NCI-H345 (cell line): ENCODE measurements at places on chromosomes 7 and 10.

GRCh38 chr7:158519633-158520174, 67.9 kb downstream of the PTPRN2 start:
- no peak for DNase-seq

- DNase-seq, result no peak
Observed at GRCh38 chr10:87660484-87661133, 931 bp downstream of the PAPSS2 start.

DNA sequence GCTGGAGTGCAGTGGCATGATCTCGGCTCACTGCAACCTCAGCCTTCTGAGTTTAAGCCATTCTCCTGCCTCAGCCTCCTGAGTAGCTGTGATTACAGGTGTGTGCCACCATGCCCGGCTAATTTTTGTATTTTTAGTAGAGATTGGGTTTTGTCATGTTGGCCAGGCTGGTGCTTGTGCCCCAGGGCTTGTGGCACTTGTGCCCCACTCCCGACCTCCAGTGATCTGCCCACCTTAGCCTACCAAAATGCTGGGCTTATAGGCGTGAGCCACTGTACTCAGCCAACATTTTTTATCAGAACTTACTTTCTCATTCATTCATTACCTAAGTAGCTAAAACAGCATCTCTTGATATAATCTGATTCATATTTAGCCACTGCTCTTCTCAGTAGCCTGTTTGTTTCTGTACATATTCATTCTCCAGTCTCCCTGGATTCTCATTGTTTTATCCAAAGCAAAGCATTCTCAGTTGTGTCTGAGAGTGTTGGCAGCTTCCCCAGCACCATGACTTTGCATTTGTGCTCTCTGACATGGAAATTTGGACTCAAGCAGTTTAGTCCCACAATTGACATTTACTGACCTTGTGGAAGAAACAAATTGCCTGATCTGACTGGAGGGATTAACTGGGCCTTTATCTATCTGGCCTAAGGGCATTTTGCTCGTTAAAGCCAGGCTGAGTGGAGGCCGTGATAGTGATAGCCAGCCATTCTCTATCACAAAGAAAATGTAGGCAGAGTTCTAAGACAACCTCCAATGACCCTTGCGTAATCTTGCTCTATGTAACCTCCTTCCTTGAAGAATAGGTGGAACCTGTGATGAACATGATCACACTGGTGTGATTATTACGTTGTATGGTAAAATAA, 44.9 kb downstream of the AKR1B15 start:
- no peak for DNase-seq

- peak; percentile 80 for DNase-seq
Observed at GRCh38 chr7:95246831-95247370, 77.4 kb downstream of the PON1 start.

DNA sequence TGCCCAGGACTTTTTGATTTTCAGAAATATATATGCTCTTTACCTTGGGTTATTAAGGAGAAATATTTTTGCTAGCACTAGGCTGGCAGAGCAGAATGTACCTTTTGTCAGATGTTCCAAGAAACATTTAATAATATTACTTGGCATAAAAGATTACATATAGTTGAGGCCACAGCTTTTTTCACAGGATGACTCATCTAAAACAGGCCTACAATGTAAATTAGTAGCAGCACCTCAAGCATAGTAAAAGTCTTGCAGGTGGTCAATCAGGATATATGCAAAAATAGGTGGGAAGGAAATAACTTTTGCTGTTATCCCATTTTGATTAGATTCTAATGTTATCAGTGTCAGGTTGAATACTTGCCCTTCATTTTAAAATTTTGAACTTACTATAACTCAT, 14.9 kb upstream of the ITGB1 start:
- DNase-seq, result no peak

DNA sequence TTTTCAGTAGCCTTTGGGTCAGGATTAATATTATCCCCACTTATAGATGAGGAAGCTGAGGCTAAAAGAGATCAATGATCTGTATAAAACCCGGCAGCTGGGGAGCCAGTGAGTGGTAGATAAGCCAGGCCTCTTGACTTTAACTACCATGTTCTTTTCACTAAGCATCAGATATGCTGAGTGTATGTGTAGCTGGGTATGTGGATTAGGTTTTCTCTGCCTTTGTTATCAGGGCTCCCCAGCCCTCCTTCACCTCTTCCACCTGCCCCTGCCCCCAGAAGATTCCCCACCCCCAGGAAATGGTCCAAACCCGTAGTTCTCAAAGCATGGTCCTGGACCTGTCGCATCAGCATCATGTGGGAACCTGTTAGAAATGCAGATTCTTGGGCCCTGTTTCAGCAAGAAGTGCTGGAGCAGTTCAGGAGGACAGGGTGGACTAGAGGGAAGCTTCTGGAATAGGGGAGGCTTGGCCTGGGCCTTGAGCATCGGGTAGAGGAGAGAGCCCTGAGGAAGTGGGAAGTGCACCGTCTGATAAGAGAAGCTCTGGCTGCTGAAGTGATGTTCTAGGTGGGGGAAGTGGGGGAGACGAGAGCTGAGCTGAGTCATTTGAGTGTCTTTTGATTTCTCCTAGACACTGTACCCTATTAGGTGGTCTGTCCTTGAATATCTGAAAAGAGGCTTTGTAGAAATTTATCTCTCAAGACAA, 101.3 kb downstream of the HIF1AN start:
- no peak for DNase-seq

GRCh38 chr10:127612-128432, 7.4 kb upstream of the ZMYND11 start:
- no peak for DNase-seq

DNA sequence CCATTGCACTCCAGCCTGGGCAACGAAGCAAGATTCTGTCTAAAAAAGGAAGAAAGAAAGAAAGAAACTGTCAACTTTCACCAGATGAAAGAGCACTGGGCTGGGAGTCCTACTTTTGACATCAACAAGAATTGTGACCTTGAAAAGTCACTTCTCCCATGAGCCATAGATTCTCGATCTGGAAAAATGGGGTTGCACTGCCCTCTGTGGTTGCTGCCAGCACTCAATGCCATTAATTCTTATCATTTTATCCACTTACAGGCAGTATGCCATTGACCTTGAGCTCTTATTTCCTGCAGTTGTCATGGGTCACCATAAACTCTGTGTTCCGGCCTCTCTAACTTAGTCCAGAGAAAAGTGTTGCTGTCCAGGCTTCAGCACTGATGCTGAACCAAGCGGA, 137.2 kb downstream of the NOC3L start:
- DNase-seq, result no peak

GRCh38 chr10:132163278-132163765, 23.4 kb upstream of the DPYSL4 start:
- DNase-seq, result peak; percentile 9

- no peak for DNase-seq
Observed at GRCh38 chr7:158689488-158689887, 15.1 kb downstream of the NCAPG2 start.

DNA sequence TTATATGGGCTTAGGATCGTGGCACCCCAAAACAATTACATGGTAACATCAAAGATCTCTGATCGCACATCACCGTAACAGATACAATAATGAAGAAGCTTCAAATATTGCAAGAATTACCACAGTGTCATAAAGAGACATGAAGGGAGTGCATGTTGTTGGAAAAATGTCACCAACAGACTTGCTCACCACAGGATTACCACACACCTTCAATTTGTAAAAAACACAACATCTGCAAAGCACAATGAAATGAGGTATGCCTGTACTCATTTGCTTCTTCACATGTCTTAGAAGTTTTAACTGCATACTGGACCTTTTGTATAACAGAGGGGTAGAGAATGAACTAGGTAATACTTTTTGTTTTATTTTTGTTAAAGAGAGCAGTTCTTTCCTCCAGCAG, 96.6 kb downstream of the TPST1 start:
- DNase-seq, result no peak

DNA sequence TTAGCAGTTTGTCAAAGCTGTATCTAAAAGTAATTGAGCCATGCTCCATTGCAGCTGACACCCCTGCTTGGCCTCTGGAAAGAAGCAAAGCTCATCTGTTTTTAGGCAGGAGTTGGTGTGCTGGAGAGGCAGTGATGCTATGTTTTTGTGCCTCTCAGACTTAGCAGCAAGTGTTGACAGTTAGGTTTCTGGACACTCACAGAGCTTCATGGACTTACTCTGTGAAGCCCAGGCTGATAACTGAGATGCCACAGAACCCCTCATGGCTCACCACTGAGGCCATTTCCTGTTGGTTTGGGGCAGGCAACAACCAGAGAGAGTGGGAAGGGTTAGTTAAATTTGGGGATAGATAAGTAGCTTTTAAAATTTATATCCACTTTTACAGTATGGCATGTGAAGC, 59.8 kb downstream of the BTAF1 start:
- DNase-seq, result no peak

- no peak for DNase-seq
Observed at GRCh38 chr10:101781984-101782810, 1.0 kb downstream of the NPM3 start.

GRCh38 chr7:496528-497295, 22.9 kb downstream of the PDGFA start:
- no peak for DNase-seq

DNA sequence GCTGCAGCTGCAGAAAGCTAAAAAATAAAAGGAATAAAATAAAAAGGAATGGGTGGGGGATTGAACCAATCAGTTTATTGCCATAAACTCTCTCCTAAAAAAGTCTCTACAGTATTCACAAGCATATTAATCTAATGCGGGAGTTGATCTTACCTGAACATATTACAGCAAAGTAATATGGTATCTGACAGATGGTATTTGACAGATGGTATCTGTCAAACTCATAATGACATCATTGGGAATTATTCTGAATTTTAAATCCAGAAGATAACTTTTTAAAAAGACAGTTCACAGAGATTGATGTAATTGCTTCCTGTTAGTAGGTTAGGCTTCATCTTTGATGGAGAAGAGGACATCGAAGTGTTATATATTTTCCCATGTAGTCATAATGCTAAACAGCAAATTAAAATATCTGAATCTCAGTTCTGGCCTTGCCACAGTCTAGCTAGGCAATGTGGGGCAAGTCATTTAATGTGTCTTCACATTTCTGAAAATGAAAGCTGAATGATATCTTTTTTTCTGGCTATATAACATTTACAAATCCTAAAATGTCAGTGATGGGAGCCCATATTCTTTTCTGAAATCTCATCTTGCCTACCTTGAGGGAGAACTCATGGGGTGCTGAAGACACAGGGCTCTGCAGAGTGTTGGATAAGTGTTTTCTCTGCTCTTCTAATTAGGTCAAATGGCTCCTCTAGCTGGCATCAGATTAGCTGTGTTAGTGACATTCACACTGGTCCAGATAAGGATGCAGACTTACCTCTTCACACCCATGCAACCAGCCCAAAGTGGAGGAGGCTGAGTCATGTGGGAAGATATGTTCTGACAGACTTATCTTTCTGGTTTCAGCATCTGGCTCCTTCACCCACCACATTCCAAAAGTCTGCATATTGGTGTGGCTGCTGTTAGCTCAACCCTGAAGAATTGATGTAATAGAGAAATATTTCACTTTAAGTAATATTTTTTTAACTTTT, 2.1 kb upstream of the LIPM start:
- DNase-seq, result no peak

GRCh38 chr10:131396121-131397050, 84.9 kb upstream of the TCERG1L start:
- DNase-seq, result no peak

GRCh38 chr10:44264244-44264643, 120.7 kb downstream of the CXCL12 start:
- no peak for DNase-seq

DNA sequence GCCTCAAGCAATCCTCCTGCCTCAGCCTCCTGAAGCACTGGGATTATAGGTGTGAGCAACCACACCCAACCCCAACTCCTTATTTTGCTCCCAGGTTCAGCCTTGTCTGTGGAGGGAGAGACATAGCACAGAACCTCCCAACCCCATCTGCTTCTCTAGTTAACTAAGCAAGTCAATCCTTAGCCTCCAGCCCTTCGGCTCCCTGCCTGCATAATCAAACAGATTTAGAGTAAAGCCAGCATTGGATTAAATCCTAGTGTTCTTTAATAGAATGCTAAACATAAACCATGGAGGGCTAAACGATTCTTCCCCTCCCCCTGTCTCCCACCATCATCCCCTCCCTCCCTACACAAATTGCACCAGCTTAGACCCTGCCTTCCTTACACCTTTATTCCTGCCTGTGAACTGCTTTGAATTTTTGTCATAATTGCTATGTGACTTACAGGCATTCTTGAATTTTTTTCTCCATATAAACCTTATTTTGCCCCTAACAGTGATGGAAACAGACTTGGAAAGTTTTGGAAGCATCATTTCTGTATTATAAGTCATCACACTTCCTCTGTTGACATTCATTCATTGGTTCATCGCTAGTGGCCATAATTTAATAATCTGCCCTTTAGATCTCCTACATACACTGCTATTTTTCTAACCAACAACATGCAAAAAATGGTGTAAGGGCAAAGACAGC, 72.6 kb upstream of the TOMM7 start:
- DNase-seq, result no peak

DNA sequence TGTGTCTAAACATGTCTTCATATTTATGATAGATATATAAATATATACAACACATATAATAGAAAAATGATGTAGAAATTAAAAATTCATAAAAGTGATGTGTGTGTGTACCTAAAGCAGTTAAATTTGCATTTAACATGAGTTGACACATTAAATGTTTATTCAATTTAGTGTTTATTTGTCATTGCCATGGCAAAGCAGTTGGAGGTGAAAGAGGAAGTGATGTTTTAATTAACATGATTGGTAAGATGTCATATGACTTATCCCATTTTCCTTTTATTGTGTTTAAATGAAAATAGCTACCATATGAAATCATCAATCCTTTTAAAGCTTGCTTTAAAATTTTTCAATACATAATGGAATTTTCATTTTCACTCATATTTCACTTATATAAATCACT, 452.6 kb downstream of the SUGCT start:
- no peak for DNase-seq

DNA sequence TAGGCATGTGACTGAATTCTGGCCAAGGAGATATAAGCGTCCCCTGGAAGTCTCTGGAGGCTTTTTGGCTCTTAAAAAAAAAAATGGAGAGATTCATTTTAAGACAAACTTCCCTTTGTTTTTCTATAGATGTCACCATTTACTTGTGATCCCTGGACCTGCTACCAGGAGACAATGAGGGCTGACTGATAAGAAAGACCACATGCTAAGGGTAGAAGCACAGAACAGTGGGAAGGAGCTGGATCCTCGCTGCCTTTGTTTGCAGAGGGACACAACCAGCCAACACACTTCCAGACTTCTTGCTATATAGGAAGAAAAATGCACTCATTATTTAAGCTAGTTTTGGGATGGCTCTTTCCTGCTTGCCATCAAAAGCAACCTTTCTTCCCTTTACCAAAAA, 172.2 kb downstream of the GRM8 start:
- no peak for DNase-seq

DNA sequence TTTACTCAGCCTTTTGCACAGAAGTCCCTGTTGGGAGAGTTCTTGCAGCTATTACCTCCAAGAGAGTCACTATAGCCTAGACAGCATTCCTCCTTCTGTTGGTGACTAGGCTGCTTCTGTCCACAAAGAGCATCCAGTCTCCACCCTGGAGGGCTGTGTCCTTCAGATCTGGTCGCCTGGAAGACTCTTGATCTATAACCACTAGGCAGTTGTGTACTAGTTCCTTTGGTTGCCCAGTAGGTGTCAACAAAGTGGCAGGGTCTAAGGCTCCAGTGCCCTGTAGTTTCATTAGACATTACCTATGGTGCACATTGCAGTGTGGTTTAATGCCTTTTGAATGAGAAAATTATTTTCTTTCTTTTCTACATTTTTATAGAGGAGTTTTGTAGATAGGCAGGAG, 11.3 kb upstream of the AKR1C2 start:
- no peak for DNase-seq

- no peak for DNase-seq
Observed at GRCh38 chr7:30437823-30438574, 40.6 kb downstream of the NOD1 start.
